Psoas muscle (tissue), 8 donors: ENCODE measurements at places on chromosomes 6 and 20. TPM values are rescaled to one million over a fixed set of nuclear protein-coding genes. Genes with fewer than 3 reads are reported as not detected.
A peak's percentile ranks its signal among the peaks of the same experiment; 100 is the strongest.

The GMNN gene
- total RNA-seq: 4.1 TPM

The MOG gene
- total RNA-seq: not detected

The RIMS1 gene
- total RNA-seq: 0.22 TPM

The DEF6 gene
- total RNA-seq: 1.6 TPM

The PNPLA1 gene
- not detected for total RNA-seq

The GGT7 gene
- 30.0 TPM for total RNA-seq

The KCNK15 gene
- total RNA-seq: 0.11 TPM

The SAMD5 gene
- 0.30 TPM for total RNA-seq

- H3K4me1 ChIP-seq: no peaks in the 10 kb centered on the region
- no peak overlapping the region for H3K27ac ChIP-seq
- no peaks in the 10 kb centered on the region for H3K36me3 ChIP-seq
Observed at GRCh38 chr6:103617642-103618041, 1242.1 kb downstream of the HACE1 start.

DNA sequence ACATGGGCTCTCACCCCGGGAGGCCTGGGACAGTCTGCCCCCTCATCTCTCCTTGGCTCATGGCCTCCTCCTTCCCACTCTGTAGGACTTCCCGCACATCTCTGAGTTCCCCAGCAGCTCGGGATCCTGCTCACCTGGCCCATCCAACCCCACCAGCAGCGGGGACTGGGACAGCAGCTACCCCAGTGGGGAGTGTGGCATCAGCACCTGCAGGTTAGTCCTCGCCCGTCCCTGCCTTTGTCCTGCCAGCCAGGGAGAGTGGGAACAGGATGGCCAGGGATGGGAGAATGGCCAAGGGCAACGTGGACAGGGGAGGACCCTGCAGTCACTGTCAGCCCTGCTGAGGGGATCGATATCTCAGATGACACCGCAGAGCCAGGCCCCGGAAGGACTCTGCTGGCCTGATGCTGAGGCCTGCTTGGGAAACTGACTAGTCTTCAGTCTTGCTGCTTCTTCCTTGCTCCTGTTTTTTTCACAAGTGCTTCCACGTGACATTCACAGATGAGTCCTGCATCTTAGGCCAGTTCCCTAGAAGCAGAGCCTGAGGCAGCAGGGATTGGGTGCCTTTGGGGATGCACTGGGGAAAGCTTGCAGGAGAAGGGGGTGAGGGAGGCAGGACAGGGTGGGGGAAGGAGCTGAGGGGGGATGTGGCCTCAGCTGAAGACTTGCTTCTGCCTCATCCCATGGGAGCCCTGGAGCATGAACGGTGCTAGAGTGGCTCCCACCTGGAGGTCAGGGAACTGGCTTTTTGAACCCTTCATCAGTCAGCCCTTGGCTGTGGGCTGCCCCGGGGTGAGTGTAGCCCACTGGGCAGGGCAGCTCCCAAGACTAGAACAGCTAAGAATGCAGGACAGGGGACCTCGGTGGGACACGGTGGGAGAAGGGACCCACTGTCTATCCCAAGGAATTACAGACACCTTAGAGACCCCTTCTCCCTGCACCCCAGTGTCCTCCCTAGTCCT lies 120.1 kb downstream of the JPH2 start:
- no peak overlapping the region for H3K4me3 ChIP-seq
- no peak for DNase-seq
- H3K4me1 ChIP-seq: no peaks in the 10 kb centered on the region
- H3K27ac ChIP-seq: no peak overlapping the region

DNA sequence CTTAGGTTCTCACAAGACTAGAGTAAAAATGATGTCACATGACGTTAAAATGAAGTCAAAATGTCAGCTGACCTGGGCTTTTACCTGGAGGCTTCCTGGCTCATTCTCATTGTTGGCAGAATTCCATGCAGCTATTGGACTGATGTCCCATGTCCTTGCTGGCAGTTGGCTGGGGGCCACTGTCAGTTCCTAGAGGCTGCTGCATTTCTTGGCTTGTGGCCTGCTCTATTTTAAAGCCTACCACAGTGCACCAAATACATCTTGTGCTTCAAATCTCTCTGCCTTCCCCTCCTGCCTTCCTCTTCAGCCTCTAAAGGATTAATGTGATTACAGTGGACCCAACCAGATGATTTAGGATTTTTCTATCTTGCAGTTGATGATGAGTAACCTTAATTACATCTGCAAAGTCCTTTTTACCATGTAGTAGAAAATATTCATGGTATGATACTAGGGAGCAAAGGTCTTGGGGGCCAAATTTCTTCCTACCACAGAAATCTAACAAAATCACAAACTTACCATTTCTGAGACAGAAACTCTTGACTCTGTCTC lies 81.9 kb downstream of the FIG4 start:
- peaks cover 5% of the 10 kb centered on the region for H3K36me3 ChIP-seq
- H3K4me1 ChIP-seq: peaks cover 10% of the 10 kb centered on the region
- no peak overlapping the region for H3K4me3 ChIP-seq

DNA sequence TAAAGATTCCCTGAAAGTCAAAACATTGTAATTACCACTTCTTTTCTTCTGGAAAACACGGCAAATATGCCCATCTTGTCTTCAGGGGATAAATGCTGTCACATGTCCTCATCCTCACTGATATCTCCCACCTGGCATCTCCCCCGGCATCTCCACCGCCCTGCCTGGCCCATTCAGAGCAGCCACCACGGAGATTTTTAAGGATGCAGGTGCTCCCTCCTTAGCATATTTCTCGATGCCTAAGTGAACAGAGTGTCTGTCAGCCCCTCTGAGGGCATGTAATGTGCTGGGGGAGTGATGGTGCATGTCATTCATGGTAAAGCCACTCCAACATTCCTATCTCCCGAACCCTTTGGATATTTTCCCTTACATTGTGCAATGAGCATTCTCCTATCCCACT lies 215.5 kb downstream of the PREX1 start:
- no peaks in the 10 kb centered on the region for H3K4me1 ChIP-seq
- DNase-seq: no peak
- H3K4me3 ChIP-seq: no peak overlapping the region
- no peaks in the 10 kb centered on the region for H3K27me3 ChIP-seq
- H3K27ac ChIP-seq: no peak overlapping the region

DNA sequence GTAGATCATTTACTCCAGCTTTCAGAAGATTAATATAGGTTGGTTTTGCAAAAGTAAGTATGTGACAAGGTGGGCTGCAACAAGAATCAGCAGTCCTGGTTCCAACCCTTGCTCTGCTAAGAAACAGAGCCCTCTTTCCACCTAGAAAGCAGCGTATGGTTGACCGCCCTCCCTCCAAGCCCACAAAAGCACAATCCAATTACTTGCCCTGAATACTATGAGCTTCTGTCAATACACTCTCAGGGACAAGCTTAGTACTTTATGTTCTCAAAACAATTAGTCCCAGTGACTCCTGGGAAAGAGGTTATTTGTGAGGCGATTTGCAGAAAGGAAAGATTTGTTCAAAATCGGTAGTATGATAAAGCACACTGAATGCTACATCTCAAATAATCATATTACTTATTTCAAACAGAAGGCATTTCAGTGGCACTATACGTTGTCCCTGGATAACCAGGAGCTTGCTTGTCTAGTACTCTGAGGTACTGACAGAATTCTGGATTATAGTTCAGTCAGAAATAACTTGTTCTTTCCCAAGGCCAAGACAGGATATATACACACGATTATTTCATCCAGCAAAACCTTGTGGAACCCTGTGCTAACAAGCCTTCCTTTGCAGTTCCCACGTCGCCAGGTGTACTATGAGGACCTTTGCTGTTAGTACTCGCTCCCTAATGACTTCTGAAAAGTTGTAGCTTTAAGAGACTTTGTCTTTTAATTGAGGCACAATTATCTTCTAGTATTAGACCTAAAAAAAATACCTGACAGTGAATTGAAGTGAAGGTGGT lies 96.9 kb upstream of the ADTRP start:
- no peaks in the 10 kb centered on the region for H3K36me3 ChIP-seq
- no peak overlapping the region for H3K4me3 ChIP-seq
- H3K27ac ChIP-seq: no peak overlapping the region
- no peak for DNase-seq
- no peaks in the 10 kb centered on the region for H3K4me1 ChIP-seq

DNA sequence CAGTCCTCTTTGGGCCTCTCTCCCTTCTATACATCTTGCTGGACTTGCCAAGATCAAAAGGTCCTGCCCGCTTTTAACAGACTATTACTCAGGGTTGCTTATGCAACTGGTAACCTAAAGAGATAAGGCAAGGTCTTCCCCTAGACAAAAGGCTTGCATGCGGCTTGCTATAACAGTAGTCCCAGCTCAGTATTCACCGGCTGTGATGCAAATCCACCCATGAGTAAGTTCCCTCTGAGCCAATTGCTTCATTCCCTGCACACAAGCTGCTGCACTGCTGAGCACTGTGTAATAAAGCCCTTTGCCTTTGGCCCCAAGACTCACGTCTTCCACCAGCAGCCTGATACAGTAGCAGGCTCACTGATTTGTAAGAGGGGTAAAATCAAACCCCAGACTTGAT lies 363.8 kb downstream of the PRKN start:
- no peak overlapping the region for H3K4me3 ChIP-seq
- no peaks in the 10 kb centered on the region for H3K4me1 ChIP-seq
- no peaks in the 10 kb centered on the region for H3K36me3 ChIP-seq

GRCh38 chr6:55141611-55142010 lies 32.7 kb upstream of the HCRTR2 start:
- DNase-seq: no peak
- H3K36me3 ChIP-seq: no peaks in the 10 kb centered on the region
- H3K27ac ChIP-seq: no peak overlapping the region
- no peaks in the 10 kb centered on the region for H3K27me3 ChIP-seq
- no peaks in the 10 kb centered on the region for H3K4me1 ChIP-seq

DNA sequence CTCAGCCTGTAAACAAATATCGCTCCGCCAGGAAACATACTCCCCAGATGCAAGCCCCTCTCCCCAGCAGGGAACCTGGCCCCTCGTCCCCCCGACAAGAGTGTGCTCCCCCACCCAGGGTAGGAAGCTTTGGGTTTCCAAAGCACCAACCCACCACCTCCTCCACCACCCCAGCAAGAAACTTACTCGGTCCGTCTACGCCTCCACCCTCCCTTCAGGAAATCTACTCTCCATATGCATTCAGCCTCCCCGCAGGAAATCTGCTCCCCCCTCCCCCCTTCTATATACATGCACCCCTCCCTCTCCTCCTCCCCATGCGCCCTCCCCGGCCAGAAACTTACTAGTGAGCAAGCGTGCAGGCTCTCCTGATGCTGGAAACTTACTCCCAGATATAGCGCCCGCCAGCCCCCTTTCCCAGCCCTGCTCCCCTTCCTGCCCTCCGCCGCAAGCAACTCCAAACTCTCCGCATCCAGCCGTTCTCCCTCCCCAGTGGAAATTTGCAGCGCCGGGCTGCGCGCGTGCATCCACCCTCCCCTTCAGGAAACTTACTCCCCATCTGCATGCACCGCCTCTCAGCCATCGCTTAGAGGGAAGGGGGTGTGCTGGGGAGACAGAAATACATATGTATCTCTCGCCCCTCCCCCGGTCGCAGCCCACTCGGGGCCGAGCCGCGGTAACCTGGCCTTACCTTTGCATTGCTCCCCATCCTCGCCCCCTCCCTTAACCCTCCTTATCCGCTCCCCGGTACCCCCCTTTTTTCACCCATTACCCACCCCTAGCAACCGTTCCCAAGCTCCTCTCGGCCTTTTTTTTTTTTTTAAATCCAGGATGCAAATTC lies at the start of gene TRERF1:
TRERF1 (minus strand) TSS at position 594 of the 838 bp plus-strand sequence. CDS start 182,336 bp downstream, outside the sequence.
- H3K4me3 ChIP-seq: peak within 1 kb of the TSS; percentile 76
- peak; percentile 68 for DNase-seq
- no peaks in the 10 kb centered on the region for H3K27me3 ChIP-seq
- peak within 1 kb of the TSS; percentile 65 for H3K27ac ChIP-seq

DNA sequence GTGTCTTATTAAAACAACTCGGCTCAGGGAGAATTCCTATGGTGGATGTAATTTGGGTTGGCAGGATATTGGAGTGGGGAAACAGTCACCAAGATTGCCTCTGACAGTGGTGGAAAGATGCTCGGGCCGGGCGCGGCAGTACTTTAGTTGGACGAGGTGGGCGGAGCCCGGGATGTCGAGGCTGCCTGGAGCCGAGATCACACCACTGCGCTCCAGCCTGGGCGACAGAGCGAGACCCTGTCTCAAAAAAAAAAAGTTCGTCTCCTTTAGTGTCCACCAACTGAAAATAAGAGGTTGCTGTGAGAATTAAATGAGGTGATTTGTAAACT lies 621 bp downstream of the NOL7 start:
- peak; percentile 59 for DNase-seq
- no peaks in the 10 kb centered on the region for H3K27me3 ChIP-seq
- peak overlapping the region; percentile 75 for H3K4me3 ChIP-seq
- peaks cover 50% of the 10 kb centered on the region for H3K36me3 ChIP-seq
- H3K27ac ChIP-seq: peak overlapping the region; percentile 95
- peaks cover 19% of the 10 kb centered on the region for H3K4me1 ChIP-seq

DNA sequence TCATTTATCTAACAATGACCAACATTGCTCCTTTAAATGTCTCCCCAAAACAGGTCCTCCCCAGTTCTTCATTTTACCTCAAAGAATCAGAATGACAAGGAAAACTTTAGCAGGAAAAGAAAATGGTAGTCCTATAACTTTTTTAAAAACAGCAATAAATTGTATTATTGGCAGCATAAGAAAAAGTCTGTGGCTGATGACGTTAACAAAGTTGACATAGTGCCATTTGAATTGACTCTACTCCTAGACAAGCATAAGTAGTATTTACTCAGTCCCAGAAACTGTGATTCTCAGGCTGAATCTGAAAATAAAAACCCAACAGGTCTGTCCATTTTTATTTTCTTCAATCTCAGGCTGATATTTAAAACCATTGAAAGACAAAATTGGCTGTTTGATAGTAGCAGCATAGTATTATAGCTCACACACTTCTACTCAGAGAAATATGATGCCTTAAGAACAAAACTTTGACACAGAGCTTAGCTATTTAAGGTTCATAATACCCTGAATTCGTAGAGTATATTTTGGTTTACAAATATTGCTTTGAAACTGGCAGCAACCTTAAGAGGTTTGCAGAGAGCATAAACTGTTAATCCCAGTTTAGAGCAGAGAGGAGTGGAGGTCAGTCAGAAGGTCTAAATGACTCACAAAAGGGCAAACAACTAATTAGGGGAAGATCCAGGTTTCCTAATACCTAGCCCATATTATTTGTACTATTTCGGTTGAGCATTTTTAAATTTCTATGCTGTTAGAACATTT lies 35.0 kb upstream of the TENT5A start:
- H3K4me1 ChIP-seq: no peaks in the 10 kb centered on the region
- no peak overlapping the region for H3K4me3 ChIP-seq
- no peak for DNase-seq
- H3K27ac ChIP-seq: no peak overlapping the region
- H3K27me3 ChIP-seq: no peaks in the 10 kb centered on the region

GRCh38 chr6:33416386-33417127 lies 1.4 kb downstream of the CUTA start:
- no peak for DNase-seq
- peak overlapping the region; percentile 73 for H3K4me3 ChIP-seq
- peaks cover 3% of the 10 kb centered on the region for H3K36me3 ChIP-seq
- peaks cover 23% of the 10 kb centered on the region for H3K4me1 ChIP-seq
